ENCODE measurements at places on chromosomes 6 and 20.

GRCh38 chr6:17212546-17213371 is 68.4 kb upstream of the RBM24 start:
- DNase-seq: peak; percentile 30

GRCh38 chr20:58480551-58481336 is 34.5 kb downstream of the APCDD1L start:
- no peak for DNase-seq

DNA sequence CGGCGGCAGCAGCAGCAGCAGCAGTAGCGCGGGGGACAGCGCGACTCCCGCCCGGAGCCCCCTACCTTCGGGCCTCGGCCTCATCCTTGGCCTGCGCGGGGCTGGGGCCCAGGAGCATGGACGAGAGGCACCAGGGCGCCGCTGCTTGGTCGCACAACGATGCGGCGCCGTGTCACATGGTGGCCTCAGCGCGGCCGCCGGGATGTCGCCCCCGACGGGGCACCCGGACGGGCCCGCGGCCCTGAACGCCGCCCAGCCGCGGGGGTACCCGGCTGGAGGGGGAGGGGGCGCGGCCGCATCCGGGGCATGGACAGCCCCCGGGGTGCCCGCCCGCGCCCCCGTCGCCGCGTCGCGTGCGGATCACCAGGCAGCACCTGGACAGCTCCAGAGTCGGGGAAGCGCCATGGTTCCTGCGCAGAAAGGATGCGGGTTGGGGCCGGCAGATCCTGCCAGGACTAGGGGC is 57.1 kb downstream of the CDH22 start:
- DNase-seq: no peak

GRCh38 chr6:105069821-105070445 is 109.9 kb downstream of the POPDC3 start:
- peak; percentile 9 for DNase-seq

GRCh38 chr6:163527291-163527690 is 112.8 kb downstream of the QKI start:
- no peak for DNase-seq

DNA sequence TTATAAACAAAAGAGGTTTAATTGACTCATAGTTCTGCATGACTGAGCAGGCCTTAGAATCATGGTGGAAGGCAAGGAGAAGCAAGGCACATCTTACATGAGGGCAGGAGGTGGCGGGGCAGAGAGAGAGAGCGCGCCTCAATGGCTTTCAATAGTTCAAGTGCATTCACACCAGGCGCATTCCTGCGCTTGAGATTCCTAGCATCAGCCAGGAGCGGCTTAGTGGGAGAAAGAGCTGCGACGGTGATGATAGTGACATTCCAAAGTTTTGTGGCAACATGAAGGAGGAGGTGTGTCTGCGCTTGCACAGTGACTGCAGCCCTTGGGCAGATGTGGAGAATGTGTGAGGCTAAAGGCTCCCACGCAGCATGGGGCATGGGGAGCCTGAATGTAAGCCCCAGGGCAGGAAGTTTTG is 25.0 kb upstream of the EMILIN3 start:
- peak; percentile 26 for DNase-seq

- DNase-seq: no peak
These were observed 80.5 kb upstream of the IFNGR1 start for GRCh38 chr6:137299681-137300080.

DNA sequence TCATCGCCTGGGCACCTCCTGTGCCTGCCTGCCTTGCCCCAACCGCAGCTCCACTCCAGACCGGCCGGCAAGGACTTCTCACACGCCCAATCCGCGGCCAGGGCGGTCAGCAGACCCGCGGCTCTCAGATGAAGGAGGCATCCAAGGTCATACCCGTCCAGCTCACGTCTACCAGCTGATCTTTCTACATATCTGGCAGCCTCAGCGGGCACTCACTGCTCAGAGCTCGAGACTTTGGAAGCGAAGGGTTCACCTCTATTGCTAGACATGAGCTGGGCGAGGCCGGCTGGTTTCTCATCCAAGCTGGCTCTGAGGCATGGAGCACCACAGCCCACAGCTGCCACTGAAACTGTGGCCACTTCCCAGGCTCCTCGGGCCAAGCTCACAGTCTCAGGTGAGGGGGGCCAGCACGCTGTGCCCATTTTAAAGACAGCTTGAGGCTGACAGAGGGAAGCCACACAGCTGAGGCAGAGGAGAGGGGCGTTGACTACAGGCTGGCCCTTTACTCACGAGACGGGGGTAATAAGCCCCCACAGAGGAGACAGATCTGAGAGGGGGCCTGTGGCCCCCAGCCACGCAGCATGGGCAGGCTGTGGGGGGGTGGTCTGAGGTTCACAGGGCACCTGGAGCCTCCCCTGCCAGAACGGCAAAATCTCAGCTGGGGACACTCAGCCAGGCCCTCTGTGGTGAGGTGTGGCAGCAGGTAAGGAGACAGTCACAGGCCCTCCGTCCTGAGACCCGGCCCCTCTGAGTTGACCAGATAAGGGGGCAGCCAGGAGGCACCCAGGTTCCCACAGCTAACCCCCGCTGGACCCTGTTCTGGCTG is 2.0 kb downstream of the LAMA5 start:
- no peak for DNase-seq

GRCh38 chr6:147831356-147831755 is 322.9 kb downstream of the SAMD5 start:
- no peak for DNase-seq

DNA sequence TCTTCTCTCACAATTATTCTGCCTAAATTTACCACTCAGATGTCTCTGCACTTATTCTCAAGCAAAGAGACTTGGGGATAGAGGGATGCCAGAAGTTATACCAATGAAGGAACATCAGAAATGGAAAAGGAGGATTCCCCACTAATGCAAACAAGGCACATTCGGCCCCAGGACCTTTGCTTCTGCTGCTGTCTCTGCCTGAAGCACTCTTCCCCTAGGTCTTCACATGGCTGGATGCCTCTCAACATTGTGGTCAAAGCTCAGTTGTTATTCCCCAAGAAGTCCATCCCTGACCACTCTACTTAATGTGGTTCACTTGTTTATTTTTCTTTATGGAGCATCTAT is 508.7 kb downstream of the DOK5 start:
- no peak for DNase-seq

- DNase-seq: no peak
These were observed 1281.6 kb downstream of the HACE1 start for GRCh38 chr6:103578115-103578514.

- peak; percentile 52 for DNase-seq
These were observed 103.1 kb upstream of the SPACA1 start for GRCh38 chr6:87944541-87944954.

- DNase-seq: no peak
These were observed 95.8 kb downstream of the DHX35 start for GRCh38 chr20:39057911-39058310.

- no peak for DNase-seq
These were observed 38.6 kb downstream of the SYNJ2 start for GRCh38 chr6:158020272-158020711.

DNA sequence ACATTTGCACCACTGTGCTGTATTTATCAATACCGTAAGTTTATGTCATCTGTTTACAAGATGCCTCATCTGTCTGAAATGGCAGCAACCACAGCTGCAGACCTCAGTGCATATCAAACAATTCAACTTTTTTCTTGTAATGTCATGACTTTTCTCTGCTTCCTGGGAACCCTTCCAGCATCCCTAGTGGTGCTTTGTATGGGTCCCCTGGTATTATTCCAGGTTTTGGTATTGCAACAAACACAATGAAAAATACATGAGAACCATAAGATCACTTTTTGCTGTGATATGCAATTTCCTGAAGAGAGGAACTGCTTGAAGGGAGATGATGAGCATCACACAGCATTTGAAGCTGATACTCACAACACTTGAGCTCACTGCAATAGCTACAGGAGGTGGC is 12.0 kb upstream of the TXNDC5 start:
- no peak for DNase-seq

GRCh38 chr6:4287372-4287771 is 152.0 kb upstream of the ECI2 start:
- no peak for DNase-seq

DNA sequence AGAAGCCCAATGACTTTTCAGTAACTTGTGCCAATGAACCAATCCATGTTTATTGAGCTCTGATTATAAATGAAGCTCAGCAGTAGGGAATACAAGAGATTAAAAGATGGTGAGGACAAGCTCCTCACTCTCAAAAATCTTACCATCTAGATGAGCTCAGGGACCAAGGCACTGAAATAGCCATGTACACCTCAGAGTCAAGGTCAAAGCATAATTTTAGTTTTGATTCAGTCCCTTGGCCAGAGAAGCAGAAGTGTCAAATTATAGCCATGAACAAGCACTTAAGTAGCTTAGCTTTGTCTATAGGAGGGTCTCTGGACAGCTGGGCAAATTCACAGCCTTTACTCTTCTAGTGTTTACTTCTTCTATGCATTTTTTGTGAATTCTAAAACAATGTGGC is 131.0 kb upstream of the DTNBP1 start:
- DNase-seq: no peak

GRCh38 chr20:44496976-44497375 is 21.3 kb downstream of the TTPAL start:
- DNase-seq: peak; percentile 94

GRCh38 chr6:3190056-3190455 is 32.7 kb upstream of the TUBB2A start:
- DNase-seq: no peak

DNA sequence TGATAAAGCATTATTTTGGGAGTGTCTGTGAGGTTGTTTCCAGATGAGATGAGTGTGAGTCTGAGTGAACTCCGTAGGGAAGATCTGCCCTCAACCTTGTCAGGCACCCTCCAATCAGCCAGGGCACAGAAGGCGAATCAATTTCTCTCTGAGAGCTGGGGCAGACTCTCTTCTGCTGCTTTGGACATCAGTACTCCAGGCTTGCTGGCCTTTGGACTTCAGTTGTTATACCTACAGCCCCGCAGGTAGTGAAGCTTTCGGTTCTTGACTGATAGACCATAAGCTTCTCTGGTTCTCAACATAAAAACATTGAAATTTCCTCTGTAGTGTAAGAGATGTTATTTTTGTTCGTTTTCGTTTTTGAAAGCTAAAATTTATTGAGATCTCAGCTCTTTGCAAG is 71.4 kb downstream of the MAFB start:
- no peak for DNase-seq

DNA sequence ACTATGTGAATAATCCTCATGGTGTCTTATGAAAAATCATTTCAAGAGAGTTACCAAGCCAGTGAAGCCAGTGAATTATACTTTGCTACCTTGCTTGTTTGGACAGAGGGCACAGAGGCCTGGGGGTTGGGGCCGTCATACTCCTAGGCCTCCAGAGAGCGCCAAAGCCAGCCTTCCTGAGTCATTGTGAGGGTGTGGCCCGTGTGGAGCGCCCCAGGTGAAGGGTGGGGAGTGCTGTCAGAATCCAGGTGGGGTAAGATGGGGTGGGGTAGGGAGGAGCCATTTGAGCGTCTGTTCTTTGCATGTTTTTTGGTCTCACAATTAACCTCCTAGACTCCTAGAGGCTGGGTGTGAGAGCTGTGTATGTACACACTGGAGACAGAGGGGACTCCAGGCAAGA is 71.1 kb downstream of the PERP start:
- no peak for DNase-seq

Measured in fibroblast of skin of right biceps (primary cell).